ENCODE measurements at places on chromosomes 5 and 9. TPM values are rescaled to one million over a fixed set of nuclear protein-coding genes. Genes with fewer than 3 reads are reported as not detected.
A peak's percentile ranks its signal among the peaks of the same experiment; 100 is the strongest.

DNA sequence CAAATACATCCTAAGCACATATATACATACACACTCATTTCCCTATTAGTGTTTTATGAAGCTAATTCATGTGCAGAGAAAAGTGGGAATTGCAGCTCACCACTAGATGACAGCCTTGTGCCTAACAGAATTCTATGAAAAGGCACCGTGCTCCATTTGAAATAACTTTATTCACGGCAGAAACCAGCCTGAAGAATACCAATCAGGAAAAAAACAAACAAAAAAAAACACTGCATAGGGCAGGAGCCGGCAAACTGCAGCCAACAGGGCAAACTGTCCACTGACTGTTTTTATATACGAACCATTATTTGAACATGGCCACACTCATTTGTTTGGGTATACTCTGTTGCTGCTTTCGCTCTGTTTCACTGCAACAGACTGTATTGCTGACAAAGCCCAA lies 33.6 kb downstream of the ERMP1 start:
- H3K36me3 ChIP-seq, result peaks cover 17% of the 10 kb centered on the region
- H3K27ac ChIP-seq, result peak overlapping the region; percentile 55
- DNase-seq, result peak; percentile 25
- no peaks in the 10 kb centered on the region for H3K27me3 ChIP-seq
- peaks cover 34% of the 10 kb centered on the region for H3K4me1 ChIP-seq

DNA sequence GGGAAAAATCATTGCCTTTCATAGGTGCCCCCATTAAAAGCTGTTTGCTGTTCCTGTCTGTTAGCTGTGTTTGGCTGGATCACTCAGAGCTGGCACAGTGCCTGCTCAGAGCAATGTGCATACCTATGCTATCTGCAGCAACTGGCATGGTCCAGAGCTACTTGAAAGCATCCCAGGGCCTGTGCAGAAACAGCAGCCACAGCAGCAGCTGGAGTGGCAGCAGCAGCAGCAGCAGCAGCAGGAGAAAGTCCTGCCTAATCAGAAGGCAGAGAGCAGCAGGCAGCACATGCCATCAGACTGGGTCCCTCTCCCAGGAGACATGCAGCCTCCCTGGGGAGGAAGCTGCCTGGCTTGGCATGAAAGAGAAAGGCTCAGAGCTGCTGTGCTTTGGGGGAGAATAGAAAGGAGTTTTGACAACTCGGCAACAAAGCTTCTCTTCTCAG lies 243.8 kb upstream of the WWC1 start:
- DNase-seq, result no peak
- H3K27me3 ChIP-seq, result no peaks in the 10 kb centered on the region
- H3K4me3 ChIP-seq, result no peak overlapping the region
- no peaks in the 10 kb centered on the region for H3K36me3 ChIP-seq
- no peaks in the 10 kb centered on the region for H3K4me1 ChIP-seq
- H3K27ac ChIP-seq, result no peak overlapping the region

- H3K4me1 ChIP-seq, result no peaks in the 10 kb centered on the region
- H3K4me3 ChIP-seq, result no peak overlapping the region
- DNase-seq, result no peak
- H3K27ac ChIP-seq, result no peak overlapping the region
- no peaks in the 10 kb centered on the region for H3K36me3 ChIP-seq
These were observed 47.1 kb downstream of the SEMA5A start for GRCh38 chr5:9498541-9499497.

DNA sequence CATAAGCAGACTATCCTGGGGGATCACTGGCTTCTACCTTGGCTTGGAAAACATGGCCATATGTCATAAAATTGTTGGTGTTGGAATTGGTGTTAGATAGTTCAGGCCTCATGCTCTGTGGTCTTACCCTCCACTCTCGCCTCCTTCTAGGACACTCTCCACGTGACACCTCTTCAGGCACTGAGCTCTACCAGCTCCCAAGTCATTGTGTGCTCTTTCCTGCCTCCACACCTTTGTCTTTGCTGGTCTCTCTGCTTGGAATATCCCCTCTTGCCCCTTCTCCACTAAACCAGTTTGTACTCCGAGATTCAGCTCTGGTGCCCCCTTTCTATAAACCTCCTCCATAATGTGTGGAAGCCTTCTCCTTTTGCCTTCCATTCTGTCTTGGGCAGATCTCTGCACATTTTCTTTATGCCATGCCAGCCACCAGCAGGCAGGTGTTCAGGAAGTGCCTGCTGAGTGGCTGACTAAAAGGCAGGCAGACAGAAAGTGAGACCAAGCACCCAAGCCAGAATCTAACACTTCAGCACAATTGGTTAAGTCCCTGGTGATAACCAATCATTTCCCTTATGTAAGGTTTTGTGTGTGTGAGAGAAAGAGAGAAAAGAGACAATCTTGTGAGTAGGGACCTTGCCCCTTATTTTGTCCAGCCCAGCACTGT lies 37.7 kb downstream of the SAR1B start:
- H3K36me3 ChIP-seq, result no peaks in the 10 kb centered on the region
- peaks cover 8% of the 10 kb centered on the region for H3K4me1 ChIP-seq
- DNase-seq, result peak; percentile 24
- H3K4me3 ChIP-seq, result no peak overlapping the region
- H3K27ac ChIP-seq, result no peak overlapping the region

DNA sequence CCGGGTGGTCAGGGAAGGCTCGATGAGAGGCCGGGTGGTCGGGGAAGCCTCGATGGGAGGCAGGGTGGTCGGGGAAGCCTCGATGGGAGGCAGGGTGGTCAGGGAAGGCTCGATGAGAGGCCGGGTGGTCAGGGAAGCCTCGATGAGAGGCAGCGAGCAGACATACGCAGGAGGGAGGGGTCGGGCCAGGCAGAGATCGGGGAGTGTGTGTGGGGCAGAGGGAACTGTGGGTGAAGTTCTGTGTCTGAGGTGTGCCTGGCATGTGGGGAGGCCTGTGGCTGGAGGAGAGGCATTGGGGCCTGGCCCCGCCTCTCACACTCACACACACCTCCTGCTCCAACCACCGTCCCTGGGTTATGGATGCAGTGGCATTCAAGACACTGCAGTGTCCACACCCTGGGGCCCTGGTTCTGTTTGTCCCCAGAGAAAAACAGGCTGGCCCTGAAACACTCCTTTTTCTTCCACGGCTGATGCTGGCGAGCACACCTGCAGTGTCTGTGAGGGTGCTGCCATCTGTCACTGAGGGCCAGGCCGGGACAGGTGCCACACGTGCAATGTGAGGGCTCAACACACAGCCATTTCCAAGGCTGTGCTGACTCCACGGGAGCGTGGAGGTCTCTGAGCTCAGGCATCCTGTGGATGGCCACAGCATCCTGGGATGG lies 6.5 kb upstream of the PLEKHG4B start:
- no peaks in the 10 kb centered on the region for H3K4me1 ChIP-seq
- H3K27ac ChIP-seq, result no peak overlapping the region
- no peak for DNase-seq
- H3K27me3 ChIP-seq, result peaks cover 23% of the 10 kb centered on the region

DNA sequence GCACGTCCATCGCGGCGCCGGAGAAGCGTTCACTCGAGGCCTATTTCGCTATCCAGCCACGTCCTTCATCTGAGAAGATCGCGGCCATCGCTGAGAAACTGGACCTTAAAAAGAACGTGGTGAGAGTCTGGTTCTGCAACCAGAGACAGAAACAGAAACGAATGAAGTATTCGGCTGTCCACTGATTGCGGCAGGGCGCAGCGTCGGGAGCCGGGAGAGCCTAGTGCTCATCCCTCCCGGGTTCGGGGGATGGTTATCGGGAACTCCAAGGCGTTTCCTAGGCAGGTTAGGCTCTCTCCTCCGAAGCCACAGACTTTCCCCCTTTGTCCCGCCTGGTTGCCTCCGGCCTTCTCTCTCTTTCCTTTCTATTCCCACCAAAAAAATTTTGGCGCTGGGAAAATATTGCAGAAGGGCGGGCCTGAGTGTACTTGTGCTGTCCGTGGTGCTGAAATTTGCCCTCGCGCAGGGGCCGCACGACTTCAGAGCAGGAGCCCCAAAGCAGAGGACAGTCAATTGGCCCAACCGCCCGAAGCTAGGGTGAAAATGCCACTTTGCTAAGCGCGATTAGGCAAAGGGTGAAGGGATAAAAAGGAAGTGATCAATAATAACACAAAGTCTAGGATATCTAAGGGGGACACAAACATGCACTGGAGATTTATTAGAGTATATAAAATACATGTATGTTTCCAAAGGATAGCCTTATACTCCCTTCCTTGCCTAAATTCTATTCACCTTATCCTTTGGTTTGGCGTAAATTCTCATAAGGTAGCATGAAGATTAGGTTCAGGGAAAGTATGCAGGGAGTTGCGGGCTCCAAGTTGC lies 1.8 kb downstream of the POU4F3 start:
- no peaks in the 10 kb centered on the region for H3K36me3 ChIP-seq
- no peak overlapping the region for H3K4me3 ChIP-seq
- peaks cover 8% of the 10 kb centered on the region for H3K4me1 ChIP-seq
- no peak overlapping the region for H3K27ac ChIP-seq

Gene PRDM9
- not detected for total RNA-seq

Gene P4HA2
- 18.6 TPM for total RNA-seq

Measured in activated CD8-positive, alpha-beta T cell treated with anti-CD3 and anti-CD28 coated beads for 36 hours (primary cell).